ENCODE measurements at places on chromosomes 2 and 18.

DNA sequence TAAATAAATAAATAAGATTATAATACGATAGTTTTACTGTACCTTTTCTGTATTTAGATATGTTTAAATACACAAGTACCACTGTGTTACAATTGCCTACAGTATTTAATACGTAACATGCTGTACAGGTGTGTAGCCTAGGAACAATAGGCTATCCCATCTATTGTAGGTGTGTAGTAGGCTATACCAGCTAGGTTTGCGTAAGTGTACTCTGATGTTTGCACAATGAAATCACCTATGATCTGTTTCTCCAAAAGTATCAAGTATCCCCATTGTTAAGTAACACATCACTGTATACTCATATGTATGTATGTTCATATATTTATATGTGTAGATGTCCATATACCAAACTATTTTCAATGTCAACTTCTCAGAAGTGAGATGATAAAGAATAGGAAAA lies 118.2 kb upstream of the RND3 start:
- no peak for DNase-seq

- peak; percentile 58 for DNase-seq
Measured at GRCh38 chr2:108927936-108928659, 60.9 kb downstream of the EDAR start.

DNA sequence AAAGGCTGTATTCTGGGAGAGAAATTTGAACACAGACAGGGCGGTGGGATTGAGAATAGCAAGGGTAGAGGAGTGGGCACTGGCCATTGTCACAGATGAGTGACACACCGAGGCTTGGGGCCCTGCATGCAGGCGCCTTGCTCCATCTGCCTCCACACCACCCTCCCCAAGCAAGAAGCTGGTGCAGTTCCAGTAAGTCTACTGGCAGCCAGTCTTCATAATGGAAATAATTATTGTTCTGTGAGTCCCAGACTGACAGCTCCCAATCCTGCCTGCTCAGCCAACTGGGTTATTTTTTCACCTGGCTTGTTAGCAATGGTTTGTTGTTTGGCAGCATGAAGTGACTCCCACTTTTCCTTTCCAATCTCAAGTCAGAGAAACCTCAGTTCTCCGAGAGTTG lies 13.0 kb downstream of the TTC32 start:
- DNase-seq, result no peak

DNA sequence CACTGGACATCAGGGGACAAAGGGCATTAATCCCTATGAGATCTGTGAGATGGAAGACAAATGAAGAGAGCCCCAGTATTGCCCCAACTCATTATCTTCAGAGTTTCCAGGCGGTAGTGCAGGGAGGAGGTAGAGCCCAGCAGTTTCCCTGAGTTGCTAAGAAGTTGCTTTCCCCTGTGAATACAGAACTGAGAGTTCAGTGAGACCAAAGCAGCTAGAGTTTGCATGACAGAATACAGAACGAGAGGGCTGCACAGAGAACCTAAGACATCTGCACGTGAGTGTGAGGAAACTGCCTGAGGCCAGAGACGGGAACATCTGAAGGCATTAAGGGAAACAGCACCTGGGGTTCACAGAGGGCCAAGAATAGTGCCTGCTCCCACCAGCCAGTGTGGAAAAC lies 18.1 kb upstream of the PGAP1 start:
- no peak for DNase-seq

GRCh38 chr18:68402784-68403183 lies 312.1 kb downstream of the TMX3 start:
- no peak for DNase-seq

GRCh38 chr2:7840651-7841380 lies 841.0 kb upstream of the ID2 start:
- DNase-seq, result no peak

DNA sequence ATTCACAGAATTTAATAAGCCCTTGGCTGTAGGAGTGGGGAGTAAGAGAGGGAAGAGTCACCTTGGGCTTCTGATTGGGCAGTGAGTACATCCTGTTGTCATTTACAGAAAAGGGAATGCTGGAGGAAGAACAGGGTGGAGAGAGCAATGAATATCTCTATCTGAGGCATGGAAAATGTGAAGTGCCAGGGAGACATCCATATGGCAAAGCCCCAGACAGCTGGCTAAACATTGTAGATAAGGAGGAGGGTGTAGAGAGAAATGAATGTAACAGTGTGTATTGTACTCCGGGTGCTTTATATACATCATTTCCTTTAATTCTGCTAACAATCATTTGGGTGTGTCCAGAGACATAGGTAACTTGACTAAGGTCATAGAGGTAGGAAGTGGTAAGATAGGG lies 103.5 kb downstream of the UPP2 start:
- no peak for DNase-seq

DNA sequence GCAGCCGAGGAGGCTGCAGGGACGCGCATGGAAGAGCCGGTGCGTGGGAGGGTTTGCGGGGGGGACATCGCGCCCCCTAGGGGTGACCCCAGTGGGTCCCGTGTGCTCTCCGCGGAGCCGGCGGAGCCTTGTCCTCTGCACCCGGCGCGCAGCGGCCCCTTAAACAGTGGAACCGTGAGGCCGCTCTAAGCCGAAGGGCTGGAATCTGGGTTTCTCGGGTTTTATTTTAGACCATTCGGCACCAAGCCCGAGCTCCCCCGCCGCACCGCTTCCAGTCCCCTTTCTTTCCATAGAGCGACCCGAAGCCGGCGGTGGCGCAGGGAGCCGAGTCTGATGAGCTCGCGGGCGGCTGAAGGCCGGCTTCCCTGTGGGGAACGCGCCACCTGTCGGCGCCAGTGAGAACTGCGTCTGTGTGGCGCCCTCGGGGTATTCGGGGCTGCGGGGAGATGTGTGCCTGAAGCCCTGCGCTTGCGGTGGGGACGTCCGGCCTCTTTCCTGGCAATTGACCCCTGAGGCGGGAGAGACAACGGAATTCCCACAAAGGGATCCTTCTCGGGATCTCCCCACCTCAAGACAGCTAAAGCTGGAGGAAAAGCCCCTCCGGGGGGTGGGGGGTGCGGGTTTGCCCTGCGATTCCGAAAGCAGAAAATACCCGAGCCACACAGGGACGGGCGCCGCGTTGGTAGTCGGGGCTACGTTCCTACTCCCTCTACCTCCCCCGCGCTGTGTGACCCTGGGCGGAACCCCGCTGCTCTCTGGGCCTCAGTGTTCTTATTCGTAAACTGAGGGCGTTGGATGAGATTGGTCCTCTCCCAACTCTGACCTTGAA lies 8.2 kb upstream of the EN1 start:
- DNase-seq, result peak; percentile 83

DNA sequence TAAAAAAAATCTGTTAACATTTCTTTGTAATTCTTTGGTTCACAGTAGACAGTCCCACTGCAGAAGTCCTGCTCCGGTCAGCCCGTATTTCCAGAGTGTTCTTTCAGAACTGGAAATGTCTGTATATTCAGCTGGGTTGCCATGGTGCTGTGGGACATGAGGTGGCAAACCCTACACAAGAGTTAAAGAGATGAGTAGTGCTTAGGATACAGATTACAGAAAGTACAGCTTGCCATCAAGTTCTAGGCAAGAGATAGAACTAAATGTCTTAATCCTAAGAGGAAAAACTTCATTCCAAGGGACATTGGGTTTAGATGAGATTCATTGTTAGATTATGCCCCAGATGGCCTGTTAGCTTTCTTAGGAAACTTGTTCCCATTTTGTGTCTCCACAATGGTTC lies 60.1 kb downstream of the FMNL2 start:
- peak; percentile 46 for DNase-seq

GRCh38 chr2:164868563-164869419 lies 27.2 kb upstream of the COBLL1 start:
- DNase-seq, result peak; percentile 14

GRCh38 chr2:156436497-156437085 lies 412 bp downstream of the GPD2 start:
- DNase-seq, result no peak

- peak; percentile 14 for DNase-seq
Measured at GRCh38 chr2:162317861-162318327, 590 bp downstream of the IFIH1 start.

DNA sequence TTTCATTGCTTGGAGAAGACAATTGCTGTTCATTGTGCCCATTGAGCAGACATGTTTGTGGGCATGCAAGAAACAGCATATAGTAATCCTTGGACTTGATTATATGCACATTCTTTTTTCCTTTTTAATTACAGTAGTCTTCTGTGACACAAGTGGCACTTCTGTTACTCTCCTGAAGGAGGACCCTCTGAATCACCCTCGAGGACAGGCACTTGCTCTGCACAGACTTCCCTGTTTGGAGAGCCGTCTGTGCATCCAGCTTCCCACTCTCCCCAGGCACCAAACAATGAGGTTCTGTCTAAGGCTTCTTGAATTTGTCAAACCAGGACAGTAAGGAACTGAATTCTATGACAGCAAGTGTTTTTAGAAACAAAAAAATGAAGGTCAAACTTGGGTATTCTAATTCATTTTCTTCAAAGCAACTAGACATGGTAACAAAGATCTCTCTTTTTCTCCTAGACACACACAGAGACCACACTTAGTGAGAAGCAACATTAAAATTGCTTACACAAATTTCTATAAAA lies 844.6 kb upstream of the ID2 start:
- no peak for DNase-seq

DNA sequence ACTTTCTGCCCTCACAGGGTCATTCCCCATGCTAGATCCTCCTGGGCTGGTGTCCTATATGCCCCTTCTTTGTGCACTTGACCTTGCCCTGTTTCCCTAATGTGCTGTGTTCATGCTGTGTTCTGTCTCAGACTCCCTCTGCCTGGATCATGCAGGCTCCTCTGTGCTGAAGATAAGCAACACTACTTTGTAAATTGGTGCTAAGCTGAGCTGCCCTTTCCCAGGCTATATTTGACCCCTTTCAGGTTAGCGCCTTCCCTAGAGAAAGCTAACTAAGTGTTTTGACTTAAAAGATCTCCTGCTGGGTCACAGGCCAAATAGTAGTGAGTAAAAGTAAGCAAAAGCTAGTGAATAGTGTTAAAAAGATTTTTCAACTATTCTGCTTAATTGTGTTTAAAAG lies 257.2 kb upstream of the RGPD4 start:
- DNase-seq, result no peak

DNA sequence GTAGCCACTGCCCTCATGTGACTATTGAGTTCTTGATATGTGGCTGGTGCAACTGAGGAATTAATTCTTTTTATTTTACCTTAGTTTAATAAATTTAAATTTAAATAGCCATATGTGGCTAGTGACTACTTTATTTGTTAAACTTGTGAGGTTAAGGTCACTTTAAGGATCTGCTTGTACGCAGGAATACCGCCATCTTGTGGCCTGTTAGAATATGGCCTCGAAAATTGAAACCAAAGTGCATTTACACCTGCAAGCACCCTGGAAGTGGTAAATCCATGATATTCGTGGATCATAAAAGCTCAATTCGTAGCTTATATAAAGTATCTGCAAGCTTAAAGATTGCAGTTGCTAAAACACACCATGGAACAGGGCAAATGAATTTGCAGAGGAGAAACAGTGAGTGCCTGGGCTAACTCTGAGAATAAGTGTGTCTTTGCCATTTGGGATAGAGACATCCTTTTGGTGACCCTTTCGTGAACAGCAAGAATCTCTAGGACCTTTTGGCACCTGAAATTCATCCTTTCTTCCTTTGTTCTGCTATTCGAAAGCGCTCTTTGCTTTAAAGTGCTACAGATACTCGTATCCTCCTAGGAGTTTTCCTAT lies 59.9 kb upstream of the REG3A start:
- DNase-seq, result peak; percentile 42

DNA sequence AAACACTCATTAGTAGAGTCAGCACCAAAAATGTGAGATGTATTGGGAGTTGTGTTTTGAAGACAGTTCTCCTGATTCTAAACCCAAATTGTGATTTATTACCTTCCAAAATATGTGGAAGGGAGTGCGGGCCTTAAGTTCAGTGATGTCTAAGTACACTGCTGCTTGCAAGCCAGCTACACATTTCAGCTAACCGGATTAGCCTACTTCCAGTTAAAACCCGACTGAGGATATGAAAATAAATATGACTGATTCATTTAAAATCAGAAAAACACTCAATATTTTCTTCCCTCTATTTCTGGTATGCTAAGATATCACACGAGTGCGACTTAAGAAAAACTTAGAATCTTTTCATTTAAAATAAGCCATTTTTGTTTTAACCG lies 907 bp downstream of the FHL2 start:
- peak; percentile 45 for DNase-seq

DNA sequence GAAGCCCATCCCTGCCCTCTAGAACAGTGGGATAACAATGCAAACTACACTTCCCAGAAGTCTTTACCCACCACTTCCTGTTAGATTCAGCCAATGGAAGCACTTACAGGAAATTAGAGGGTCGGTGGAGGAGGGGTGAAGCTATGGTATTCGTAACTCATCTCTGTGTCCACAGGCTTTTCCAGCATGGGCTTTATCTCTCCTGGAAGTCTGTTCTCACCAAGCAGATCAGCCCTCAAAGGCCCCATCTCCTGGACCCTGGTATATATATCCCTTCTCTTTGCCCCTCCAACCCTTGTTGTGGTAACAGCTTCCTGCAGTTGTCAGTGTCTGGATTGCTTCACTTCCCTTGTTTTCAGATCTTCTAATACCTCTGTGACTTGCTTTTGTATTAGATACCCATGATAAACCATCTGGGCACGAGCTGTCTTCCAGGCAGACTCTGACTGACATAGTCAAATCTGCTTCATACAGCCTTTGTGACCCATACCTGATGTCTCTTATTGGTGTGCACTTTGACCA lies 475.0 kb upstream of the POU3F3 start:
- peak; percentile 56 for DNase-seq

DNA sequence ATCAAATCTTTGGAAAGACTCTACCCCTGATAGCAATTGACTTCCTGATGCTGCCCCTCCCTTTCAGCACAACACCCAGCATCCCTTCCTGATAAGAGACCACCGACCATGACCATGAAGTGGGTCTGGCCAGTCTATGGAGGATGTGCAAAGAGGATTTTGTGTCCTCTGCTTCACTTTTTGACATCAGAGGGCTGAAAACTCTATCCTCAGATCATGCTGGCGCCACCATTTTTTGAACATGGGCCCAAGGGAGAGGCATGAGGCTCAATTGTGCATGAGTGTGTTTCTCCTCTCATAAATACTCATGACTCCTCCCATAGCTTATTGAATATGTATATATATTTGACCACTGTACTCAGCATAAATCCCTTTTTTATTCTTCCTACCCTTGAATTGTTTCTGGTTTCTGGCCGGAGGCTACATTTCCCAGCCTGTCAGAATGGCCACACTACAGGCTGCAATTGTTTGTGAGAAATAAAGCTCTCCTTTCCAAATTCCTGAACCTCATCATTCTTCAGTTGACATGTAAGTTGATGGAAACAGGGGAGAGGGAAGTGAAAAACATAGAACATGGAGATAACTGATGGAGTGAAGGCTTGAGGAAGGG lies 314.1 kb downstream of the MYCN start:
- DNase-seq, result no peak

GRCh38 chr2:24077879-24078278 lies 1.8 kb upstream of the SF3B6 start:
- DNase-seq, result no peak

Measured in AG10803 (cell line).